ENCODE measurements at places on chromosomes 2 and 18. TPM values are rescaled to one million over a fixed set of nuclear protein-coding genes. Genes with fewer than 3 reads are reported as not detected.

DNA sequence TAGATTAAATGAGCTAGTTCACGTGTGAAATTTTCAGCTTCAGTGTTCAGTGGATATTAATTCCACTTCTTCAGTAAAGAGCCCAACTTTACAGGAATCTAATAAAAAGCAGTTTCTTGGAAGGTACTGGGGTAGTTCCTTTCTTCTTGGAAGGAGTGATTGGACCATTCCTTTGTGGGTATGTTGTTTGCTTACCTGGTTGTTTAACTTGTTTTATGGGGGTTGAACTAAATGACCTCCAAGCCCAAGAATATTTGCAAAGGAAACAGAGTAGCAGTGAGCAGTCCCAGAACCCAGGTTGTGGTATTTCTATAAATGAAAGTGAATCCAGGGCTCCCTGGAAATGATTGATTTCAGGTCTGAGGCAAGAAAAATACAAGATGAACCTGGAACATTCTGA, 31.4 kb downstream of the KCNJ13 start:
- H3K4me3 ChIP-seq = no peak overlapping the region
- H3K27ac ChIP-seq = no peak overlapping the region
- H3K27me3 ChIP-seq = no peaks in the 10 kb centered on the region
- no peaks in the 10 kb centered on the region for H3K4me1 ChIP-seq

- no peaks in the 10 kb centered on the region for H3K27me3 ChIP-seq
- no peak for DNase-seq
- H3K36me3 ChIP-seq = no peaks in the 10 kb centered on the region
- H3K27ac ChIP-seq = no peak overlapping the region
- H3K4me1 ChIP-seq = no peaks in the 10 kb centered on the region
- no peak overlapping the region for H3K4me3 ChIP-seq
Measured at GRCh38 chr2:163630836-163631235, 105.0 kb downstream of the FIGN start.

GRCh38 chr18:46587600-46587999, 69.4 kb downstream of the LOXHD1 start:
- DNase-seq = no peak
- H3K27me3 ChIP-seq = no peaks in the 10 kb centered on the region
- H3K36me3 ChIP-seq = no peaks in the 10 kb centered on the region
- H3K4me1 ChIP-seq = no peaks in the 10 kb centered on the region
- H3K27ac ChIP-seq = no peak overlapping the region

- no peak overlapping the region for H3K4me3 ChIP-seq
- H3K4me1 ChIP-seq = no peaks in the 10 kb centered on the region
- no peak overlapping the region for H3K27ac ChIP-seq
Measured at GRCh38 chr18:49788327-49788898, 24.9 kb downstream of the ACAA2 start.

DNA sequence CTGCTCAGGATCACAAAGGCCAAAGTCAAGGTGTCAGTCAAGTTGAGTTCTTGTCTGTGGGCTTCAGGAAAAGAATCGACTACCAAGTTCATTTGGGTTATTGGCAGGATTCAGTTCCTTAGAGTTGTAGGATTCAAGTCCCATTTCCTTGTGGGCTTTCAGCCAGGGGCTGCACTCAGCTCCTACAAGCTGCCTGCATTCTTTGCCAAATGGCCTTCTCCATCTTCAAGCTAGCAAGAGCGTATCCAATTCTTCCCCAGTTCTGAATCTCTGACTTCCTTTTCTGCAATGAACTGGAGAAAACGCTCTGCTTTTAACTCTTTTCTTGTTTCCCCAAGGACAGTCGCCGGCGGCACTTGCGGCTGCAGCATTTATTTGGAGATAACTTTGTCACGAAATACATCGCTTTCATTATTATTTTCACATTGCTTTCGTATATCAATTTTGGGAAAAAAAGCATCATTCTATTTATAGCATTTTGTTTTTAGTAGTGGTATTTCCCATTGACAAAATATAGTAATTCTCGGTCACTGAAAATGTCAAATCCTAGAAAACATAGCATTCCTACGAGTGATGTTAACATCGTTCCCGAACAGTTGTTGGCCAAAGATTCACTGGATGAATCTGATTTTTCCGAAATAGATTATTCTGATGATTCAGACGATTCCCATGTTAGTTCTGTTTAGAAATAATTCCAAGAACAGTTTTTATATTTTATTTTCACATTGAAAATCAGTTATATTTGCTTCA, 59.6 kb upstream of the SERPINE2 start:
- no peak overlapping the region for H3K4me3 ChIP-seq
- H3K4me1 ChIP-seq = no peaks in the 10 kb centered on the region
- DNase-seq = no peak
- H3K27ac ChIP-seq = no peak overlapping the region

GRCh38 chr18:73805991-73806390, 341.6 kb downstream of the FBXO15 start:
- no peaks in the 10 kb centered on the region for H3K27me3 ChIP-seq
- DNase-seq = no peak
- H3K36me3 ChIP-seq = no peaks in the 10 kb centered on the region
- H3K4me3 ChIP-seq = no peak overlapping the region
- H3K4me1 ChIP-seq = no peaks in the 10 kb centered on the region

GALNT3 gene
- total RNA-seq = 2.4 TPM

LRRFIP1 gene
- 348 TPM for total RNA-seq

All from aorta (tissue), 5 donors.